Central memory CD4-positive, alpha-beta T cell (primary cell): ENCODE measurements at places on chromosomes 4 and X.
A peak's percentile ranks its signal among the peaks of the same experiment; 100 is the strongest.

GRCh38 chrX:136689436-136689835, 41.5 kb downstream of the CD40LG start:
- DNase-seq = peak; percentile 33

- no peak for DNase-seq
Measured at GRCh38 chrX:132169554-132169953, 41.7 kb upstream of the FRMD7 start.

DNA sequence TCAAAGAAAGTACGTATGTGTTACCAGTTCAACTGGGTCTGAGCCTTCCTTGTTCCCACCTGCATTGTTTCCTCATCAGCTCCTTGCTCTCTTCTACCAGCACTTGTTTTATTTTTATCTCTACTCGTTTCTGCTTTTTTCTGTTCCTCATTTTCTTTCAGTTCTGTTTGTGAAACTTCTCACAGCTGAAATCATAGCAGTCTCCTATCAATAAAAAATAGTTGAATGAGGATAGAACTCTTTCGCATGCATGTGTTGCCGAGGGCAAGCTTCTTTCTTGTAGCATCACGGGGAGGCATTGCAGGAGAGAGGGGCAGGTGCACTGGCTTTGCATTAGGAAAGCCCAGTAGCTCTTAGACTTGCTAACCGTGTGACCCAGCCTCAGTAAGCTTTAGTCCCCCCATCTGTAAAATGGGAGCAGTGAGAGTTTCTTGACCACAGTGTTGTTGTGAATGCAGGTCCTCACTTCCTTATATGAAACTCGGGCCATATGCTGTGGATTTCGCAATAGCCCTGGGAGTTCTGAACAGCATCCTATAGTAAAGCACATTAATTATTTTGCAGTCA, 24.7 kb downstream of the OFD1 start:
- no peak for DNase-seq

DNA sequence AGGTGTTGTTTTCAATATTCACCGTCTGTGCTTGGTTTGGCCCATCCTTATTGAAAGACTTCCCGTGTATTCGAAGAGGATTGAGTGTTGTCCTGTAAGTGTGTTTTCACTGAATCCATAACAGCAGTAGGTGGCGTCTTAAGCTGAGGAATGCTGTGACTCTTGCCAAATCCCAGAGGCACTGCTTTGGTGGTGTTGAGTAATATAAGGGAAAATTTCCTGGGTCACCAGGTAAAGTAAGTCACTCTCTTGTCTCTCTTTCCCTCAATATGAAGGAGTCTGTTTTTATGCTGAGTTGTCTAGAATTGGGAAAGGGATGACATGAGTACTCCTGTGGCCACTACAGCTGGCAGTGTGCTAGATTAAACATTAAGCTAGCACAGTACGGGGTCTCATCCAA, 146.7 kb upstream of the ZXDB start:
- no peak for DNase-seq

DNA sequence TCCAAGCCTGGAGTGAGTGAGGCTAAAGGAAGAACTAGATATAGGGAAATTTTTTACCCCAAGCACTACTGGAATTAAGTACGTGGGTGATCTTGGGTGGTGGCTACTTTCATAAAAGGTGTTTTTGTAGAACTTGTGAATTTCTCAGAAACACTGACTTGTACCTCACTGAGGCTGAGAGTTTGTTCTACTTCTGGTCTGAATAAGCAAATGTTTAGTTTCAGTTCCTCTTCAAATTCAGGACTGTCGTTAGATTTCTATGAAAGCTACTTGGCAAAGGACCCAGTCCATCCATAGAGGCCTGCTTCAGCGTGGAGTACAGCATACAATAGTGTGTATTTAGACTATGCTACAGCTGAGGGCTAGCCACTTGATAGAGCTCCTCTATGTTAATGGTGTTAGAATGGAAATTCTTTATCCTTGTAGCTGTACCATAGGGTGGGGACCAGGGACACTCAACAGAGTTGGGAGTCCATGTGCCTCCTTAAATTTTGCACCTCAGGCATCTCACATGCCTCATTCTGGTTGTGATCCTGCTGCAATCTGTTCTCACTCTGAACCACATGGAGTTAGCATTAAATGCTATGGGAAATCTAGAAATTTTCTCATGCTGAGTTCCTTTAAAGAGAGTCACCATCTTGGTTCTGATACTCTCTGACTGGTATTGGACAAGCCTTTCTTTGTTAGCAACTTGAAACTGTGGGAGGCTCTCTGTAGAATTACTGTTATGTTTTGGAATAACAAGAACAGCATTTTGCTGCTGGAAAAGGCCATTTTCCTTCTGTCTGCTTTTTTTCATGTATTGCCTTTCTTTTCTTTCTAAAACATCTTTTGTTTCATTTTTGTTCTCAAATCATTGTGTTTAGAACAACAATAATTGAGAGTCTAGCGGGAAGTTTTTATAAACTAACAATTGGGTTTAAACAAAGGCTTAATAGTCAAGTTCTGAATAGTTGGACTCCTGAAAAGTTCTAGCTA, 86.8 kb downstream of the PDGFRA start:
- DNase-seq = no peak

DNA sequence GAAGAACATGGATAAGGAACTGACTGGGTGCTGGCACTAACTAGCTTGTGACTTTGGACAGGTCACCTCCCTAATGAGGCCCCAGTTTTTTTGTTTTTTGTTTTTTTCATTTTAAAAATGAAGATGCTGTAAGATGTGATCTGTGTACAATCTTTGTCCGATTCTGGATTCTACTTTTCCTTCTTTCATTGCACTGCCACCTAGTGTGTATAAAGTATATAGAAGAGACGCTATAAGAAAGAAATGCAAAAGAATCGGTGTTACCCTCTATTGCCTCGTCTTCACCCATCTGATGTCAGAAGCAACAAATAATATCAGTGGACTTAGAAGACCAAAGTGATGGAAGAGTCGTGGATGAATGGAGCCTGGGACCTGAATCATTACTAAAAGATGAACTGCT, 58.6 kb upstream of the P2RY10 start:
- peak; percentile 5 for DNase-seq

DNA sequence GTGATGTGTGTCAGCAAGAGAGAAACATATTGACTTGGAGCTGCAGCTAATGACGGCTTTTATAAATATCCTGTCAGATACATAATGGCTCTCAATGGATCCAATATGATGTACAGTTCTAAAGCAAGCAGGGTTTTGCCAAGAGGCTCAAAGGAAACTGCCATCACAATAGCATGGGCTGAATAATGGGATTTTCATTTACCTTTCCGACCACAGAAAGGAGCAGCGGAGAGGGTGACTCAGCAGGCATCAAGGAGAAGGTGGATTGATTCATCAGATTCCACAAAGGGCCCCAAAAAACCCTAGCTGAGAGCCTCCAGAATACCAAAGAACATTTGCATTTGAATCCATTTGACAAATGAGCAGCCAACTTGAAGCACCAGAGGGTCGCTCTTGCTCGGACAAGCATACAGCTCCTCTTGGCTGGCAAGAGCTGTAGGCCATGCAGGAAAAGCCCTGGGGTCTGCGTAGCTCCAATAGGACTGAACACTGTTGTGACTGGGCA, 355.7 kb upstream of the NOCT start:
- no peak for DNase-seq

- DNase-seq = no peak
Measured at GRCh38 chr4:102352781-102353180, 7.5 kb upstream of the SLC39A8 start.

GRCh38 chrX:74446876-74447275, 25.6 kb downstream of the SLC16A2 start:
- no peak for DNase-seq

DNA sequence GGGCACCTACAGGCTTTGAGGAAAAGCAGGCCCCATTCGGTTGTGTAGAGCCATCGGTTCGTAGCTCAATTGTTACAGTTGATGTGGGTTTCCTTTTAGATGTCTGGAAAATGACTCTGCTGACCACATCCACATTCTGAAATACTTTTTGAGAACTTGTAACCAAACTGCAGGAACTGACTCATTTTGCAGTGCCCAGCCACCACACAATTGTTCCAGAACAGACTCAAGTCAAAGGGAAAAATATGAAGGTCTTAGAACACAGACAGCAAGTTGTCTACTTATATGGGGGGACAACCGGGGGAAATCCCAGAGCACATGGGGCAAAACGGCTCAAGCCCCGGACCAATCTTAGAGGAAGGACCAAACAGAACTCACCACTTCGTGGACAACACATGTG, 557.6 kb upstream of the DIPK2B start:
- DNase-seq = peak; percentile 51

- DNase-seq = peak; percentile 9
Measured at GRCh38 chr4:26126143-26126718, 194.6 kb upstream of the RBPJ start.

GRCh38 chrX:132393085-132393484, 95.8 kb downstream of the MBNL3 start:
- DNase-seq = no peak

DNA sequence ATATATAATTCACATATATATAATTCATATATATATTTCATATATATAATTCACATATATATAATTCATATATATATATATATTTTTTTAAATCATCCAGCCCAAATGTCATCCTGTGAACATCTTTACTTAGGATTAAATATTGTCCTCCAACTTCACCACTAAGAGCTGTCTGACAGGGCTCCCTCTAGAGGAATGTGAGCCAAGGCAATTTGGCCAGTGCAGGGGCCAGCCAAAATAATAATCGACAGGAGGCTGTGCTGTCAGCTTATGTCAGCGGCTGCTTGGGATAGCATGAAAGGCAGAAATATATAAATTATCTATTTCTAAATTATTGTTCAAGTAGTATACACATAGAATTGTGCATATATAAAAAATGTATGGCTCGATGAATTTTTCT, 29.5 kb downstream of the EGFL6 start:
- no peak for DNase-seq
